ENCODE measurements at places on chromosomes 7 and 10. TPM values are rescaled to one million over a fixed set of nuclear protein-coding genes. Genes with fewer than 3 reads are reported as not detected.

The CPA1 gene
- total RNA-seq: not detected

- DNase-seq: no peak
- H3K36me3 ChIP-seq: no peaks in the 10 kb centered on the region
- H3K4me3 ChIP-seq: no peak overlapping the region
Measured at GRCh38 chr7:157465891-157466866, 129.4 kb downstream of the DNAJB6 start.

The TRIM73 gene
- 1.5 TPM for total RNA-seq

The GOLGA7B gene
- 0.81 TPM for total RNA-seq

DNA sequence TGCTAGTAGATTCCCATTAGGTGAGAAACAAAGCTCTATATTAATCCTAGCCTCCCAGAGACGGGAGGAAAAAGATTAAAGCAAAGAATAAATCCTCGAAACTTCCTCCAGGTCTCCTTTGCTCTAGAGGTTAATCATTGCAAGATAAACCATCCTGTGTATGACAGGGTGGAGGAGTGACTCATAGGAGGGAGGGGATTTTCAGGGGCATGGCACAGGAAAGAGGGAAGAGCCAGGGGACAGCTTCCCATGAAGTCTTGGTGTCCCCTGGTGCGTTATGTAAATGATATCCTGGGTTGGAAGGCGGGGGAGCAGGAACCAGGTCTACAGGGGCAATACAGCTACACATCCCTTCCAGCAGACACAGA, 780 bp downstream of the CYP3A5 start:
- H3K27ac ChIP-seq: no peak overlapping the region
- H3K27me3 ChIP-seq: no peaks in the 10 kb centered on the region
- H3K4me1 ChIP-seq: no peaks in the 10 kb centered on the region
- H3K36me3 ChIP-seq: no peaks in the 10 kb centered on the region
- no peak for DNase-seq
- no peak overlapping the region for H3K4me3 ChIP-seq

The NEUROG3 gene
- total RNA-seq: 1.9 TPM

DNA sequence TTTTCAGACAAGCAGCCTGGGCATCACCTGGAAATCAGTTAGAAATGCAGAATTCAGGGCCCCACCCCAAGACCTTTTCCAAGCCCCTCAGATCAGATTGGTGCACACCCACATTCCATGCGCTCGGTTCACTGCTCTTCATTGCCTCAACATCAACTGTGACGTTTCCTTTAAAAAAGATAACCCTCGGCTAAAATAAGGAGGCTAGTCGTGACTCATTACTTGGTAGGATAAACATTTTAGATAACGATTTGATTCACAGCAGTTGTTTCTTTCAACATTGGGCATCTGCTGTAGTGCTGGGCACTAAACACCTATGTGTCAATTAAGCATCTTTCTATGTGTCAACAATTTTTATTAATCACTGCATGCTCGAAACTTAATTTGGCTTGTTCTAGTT, 191.1 kb upstream of the LRGUK start:
- H3K36me3 ChIP-seq: peaks cover 3% of the 10 kb centered on the region
- H3K27ac ChIP-seq: no peak overlapping the region
- no peak for DNase-seq
- no peak overlapping the region for H3K4me3 ChIP-seq
- H3K4me1 ChIP-seq: no peaks in the 10 kb centered on the region
- no peaks in the 10 kb centered on the region for H3K27me3 ChIP-seq
